Kidney glomerular epithelial cell (primary cell): ENCODE measurements at places on chromosomes 3 and 15.

GRCh38 chr3:12579905-12580304 is 23.0 kb downstream of the MKRN2 start:
- DNase-seq, result no peak

- DNase-seq, result peak; percentile 65
Observed at GRCh38 chr3:136819731-136820679, 1.1 kb downstream of the SLC35G2 start.

DNA sequence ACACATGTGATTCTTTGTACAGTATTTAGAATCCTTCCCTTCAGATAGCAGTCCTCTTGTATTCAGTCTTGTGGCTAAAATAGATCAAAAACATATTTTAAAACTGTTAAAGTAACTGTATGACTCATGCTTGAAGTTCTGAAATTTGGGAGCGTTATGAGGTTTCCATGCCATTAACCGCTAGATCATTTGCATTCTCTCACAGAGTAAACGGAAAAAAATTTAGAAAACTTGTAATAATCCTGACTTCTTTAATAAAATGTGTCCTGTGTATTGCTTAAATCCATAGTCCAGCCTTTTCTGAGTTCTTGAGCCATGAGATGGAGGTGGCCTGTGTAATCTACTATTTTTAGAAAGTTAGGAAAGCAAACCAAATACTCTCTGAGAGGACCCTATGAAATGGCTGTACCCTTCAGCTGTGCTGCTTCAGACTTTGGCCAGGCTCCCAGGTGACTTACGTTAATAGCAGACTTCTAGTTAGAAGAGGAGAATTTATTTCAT is 33.8 kb downstream of the MBNL1 start:
- no peak for DNase-seq

DNA sequence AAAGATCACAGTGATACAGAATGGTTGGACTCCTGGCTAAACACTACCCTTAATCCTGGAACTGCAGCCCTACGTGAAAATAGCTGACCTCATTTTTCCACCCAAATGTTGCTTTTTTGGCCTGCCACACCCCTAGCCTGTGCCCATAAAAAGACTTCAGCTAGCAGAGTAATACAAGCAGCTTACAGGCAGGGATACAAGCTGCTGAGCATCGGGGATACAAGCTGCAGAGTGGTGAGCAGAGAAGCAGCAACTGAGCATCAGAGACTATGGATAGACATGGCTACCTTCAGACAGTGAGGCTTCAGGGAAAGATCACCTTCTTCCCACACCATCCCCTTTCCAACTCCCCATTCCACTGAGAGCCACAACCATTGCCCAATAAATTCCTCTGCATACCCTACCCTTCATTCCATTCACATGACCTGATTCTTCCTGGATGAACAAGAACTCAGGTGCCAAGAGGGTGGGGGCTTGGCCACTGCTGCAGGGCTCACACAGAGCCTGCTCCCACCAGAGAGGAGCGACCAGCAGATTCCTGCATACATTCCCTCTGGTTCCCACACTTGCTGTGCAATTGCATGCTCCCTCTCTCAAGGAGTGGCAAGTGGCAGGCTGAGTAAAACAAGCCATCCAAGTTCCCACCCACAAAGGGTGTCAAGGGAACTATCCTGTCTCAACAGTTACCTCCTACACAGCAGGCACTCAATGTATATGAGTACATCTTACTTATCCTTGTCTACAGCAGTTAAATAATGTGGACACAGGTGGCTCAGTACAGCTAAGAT is 217.5 kb downstream of the ALCAM start:
- DNase-seq, result no peak

DNA sequence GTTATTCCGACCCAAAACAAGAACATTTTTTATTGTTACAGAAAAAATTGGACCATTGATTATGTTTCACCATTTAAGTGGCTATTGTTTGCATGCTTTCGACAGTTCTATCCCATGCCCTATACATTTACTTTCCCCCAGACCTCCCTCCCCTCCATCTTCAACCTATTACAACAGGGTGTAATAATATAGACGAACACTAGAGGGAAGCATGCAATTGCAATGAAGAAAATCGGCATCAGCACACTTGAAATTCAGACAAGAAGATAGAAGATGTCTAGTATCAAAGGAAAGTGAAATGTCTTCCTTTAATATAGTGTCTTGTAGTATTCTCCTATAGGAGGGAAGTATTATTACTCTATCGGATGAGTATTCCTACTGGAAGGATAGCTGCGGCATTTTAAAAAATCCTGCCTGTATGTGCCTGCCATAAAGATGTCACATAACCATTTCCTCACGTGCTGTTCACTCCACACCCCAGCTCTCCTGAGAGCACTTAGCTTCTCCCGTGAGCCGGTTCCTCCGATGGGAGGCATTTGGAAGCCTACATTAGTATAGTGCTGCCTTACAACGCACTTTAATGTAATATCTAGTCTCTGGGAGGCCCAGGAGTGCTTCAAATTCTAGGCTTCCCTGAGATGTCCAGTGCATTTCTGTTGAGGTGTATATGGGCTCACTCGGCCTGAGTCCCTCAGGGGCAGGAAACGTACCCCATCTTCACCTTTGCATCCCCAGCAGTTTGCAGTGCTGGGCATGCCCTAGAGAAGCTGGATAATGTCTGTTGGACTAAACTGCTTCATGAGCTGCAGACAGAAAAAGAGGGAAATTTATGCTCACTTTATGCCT is 17.8 kb upstream of the ERICH6 start:
- DNase-seq, result peak; percentile 59
